ENCODE measurements at places on chromosomes 2 and 18.

- DNase-seq = no peak
Measured at GRCh38 chr2:202771336-202771735, 100.2 kb downstream of the ICA1L start.

DNA sequence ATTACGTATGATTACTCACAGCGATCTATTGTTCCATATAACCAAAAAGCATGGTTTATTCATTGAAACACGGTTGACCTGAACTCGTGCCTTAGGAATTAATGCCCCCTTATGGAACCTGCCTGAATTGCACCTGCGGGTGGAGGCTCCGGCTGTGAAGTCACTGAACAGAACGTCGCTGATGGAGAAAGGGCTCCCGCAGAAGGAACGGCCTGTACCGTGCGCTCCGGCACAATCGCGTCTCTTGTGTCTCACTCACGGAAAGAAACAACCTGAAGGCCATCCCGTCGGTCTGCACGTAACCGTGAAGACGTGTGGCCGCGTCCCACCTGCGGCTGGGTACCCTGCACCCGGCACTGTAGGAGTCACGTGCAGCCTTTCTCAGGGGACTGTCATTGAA is 133.1 kb downstream of the NFATC1 start:
- peak; percentile 84 for DNase-seq

DNA sequence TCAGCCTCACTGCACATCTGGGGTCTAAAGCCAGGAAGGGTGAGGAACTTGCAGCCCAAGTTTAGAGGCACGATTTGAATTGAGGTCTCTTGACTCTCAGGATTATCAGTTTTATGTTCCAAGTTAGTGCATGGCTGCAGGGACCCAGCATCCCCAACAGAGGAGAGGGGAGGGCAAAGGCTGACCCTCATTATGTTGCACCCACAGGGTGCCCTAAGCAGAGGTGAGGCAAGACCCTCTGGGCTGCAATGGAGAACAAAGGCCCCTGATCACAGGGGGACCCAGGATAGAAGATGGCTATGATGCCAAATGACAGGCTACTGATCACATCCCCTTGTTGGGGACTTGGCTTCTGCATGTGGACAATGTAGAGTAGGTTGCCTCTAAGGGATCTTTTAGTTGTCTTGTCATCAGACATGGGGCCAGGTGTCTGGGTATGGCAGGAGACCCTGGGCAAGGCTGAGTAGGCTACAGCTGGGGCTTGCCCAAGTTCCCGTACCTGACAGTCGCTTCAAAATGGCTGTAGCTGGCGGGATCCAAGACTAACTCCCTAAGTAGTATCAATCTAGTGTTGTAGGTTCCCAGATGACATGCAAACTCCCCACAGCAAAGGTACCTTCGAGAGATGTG is 4.5 kb upstream of the GDF7 start:
- no peak for DNase-seq

GRCh38 chr2:212274215-212274614 is 264.4 kb downstream of the ERBB4 start:
- DNase-seq = no peak

DNA sequence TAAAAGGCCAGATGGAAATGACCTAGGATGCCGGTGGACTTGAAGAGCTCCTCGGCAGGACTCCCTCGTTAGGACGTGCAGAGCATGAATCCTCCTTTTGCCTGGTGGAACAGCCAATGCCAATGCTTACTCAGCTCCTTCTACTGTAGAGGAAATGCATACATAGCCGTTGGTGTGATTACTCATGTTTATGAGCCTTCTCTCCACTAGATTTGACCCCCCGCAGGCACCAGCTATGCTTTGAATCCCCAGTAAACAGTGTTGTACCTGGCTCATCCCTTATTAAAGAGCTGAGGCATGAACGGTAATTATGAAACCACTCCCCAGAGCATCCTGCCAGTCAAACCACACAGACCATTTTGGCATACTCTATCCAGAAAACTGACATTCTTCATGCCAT is 172.8 kb downstream of the ANTXR1 start:
- DNase-seq = no peak

DNA sequence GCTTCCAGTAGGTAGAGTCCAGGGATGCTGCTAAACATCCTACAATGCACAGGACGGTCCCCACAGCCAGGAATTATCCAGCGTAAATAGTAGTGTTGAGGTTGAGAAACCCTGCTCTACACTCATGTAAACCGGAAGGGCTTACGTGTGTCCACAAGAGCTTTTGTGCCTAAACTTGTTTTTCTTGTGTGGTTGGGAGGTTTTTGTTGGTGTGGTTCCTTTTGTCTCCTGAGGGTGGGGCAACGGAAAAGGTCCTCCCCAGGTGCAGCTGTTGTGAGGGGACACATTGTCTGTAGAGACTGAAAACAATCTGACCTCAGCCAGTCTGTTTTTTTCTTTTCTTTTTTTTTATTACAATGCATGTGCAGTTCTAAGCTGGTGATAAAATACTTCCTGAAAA is 72.7 kb upstream of the MGAT5 start:
- DNase-seq = no peak

DNA sequence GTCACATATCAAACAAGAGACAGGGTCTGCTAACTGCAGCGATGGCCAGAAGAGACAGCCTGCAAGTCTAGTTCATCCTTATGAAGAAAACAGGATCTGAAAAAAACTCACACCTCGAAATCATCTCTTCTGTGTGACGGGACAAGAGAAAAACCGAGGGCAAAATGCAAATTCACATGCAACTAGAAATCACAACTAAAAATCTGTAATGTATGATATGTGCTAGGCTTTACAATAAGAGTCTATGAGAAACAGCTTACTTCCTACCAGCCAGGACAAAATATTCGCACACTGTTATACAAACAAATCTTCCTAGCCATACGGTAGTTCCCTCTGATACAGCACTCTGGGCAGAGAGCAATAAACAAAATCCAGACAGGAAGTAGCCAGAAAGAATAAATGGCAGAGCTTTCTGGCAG is 48.8 kb downstream of the ANKRD44 start:
- no peak for DNase-seq

- DNase-seq = no peak
Measured at GRCh38 chr2:198753101-198753500, 704.6 kb downstream of the SATB2 start.

GRCh38 chr2:210540900-210541289 is 15.5 kb upstream of the CPS1 start:
- no peak for DNase-seq

- no peak for DNase-seq
Measured at GRCh38 chr2:191891656-191892055, 44.8 kb upstream of the CAVIN2 start.

DNA sequence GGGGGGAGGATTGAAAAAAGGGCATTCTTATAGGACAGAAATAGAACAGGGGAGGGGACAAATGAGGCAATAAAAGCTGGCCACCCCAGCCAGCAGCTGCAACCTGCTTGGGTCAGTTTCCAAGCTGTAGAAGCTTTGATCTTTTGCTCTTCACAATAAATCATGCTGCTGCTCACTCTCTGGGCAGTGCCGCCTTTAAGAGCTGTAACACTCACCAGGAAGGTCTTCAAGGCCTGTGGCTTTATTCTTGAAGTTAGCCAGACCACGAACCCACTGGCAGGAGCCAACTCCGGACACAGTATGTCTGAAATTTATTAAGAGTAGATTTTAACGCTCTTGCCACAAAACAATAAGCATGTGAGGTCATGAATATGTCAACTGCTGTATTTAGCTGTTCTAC is 649.9 kb upstream of the RAB6C start:
- no peak for DNase-seq

GRCh38 chr2:105712166-105712915 is 32.4 kb upstream of the NCK2 start:
- DNase-seq = peak; percentile 37

- DNase-seq = no peak
Measured at GRCh38 chr2:240511351-240512108, 46.3 kb downstream of the ANKMY1 start.

- no peak for DNase-seq
Measured at GRCh38 chr2:225233234-225233633, 166.3 kb upstream of the NYAP2 start.

DNA sequence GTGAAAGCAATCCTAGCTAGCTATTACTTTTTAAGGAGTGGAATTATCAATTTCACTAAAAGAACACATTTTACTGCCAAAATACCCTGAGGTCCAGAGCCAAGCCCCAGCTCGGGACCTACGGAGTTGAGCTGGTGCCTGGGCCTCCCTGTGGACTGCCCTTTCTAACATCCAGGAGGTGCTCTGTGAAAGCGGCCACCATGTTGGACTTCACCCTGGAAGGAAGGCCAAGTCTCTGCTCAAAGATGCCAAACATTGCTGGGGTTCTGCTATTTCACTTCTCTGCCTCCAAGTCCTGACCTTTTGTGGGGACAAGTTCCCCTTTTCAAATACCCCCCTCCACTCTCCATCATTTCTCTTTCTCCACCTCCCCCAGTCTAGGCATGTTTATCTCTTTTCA is 498.7 kb upstream of the RAB6C start:
- no peak for DNase-seq

DNA sequence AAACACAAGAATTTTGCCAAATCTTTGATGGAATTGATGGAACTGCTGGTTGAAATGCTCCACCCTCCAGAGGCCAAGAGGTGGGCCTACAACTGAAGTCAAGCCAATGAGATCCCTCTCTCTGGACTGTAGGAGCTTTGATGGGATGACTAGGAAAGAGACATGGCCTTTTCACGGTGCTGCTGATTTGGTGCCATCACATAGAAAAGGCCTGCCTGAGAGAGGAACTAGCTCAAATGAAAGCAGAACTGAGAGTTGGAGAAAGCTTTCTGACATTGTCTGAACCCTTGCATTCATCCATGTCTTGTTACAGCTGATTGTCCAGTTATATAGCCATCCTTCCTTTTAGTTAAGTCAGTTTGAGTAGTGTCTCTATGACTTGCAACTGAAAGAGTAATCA is 283.8 kb upstream of the LYPD1 start:
- DNase-seq = no peak

Measured in NCI-H524 (cell line).